ENCODE measurements at places on chromosomes 5 and 9.
A peak's percentile ranks its signal among the peaks of the same experiment; 100 is the strongest.

GRCh38 chr5:143673676-143674468 lies 138.1 kb upstream of the HMHB1 start:
- no peak for DNase-seq

- DNase-seq = no peak
Measured at GRCh38 chr9:91156451-91157234, 205.1 kb downstream of the AUH start.

- DNase-seq = no peak
Measured at GRCh38 chr5:84381502-84382362, 2.9 kb downstream of the EDIL3 start.

DNA sequence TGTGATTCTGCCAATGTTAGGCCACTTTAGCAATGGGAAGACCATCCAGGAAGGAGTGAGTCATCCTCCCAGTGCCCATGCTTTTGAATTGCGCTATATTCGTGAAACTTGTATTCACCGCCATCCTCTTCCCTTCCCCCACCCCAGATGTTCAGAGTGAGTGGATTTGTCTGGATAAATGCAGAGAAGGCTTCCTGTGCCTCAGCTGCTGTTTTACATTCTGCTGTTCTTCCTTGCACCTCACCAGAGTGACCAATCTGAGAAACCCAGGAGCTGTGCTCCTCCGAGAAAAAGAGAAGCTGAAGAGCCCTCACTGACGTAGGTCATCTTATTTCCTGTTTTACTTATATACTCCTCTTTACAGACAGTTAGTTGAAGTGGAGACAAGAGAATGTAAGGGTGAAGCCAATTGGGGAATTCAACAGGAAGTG lies 24.6 kb upstream of the SVEP1 start:
- no peak for DNase-seq

GRCh38 chr9:90449213-90449925 lies 193.3 kb downstream of the DIRAS2 start:
- DNase-seq = no peak

- DNase-seq = no peak
Measured at GRCh38 chr5:153883854-153884611, 154.7 kb downstream of the FAM114A2 start.

- no peak for DNase-seq
Measured at GRCh38 chr5:147169399-147169798, 65.4 kb upstream of the STK32A start.

GRCh38 chr5:142922223-142922952 lies 152.2 kb downstream of the ARHGAP26 start:
- peak; percentile 17 for DNase-seq

GRCh38 chr9:33011831-33012230 lies 10.4 kb upstream of the APTX start:
- no peak for DNase-seq

- no peak for DNase-seq
Measured at GRCh38 chr9:86513429-86513828, 159.2 kb upstream of the TUT7 start.

- DNase-seq = peak; percentile 62
Measured at GRCh38 chr9:130461218-130461630, 16.5 kb downstream of the ASS1 start.

DNA sequence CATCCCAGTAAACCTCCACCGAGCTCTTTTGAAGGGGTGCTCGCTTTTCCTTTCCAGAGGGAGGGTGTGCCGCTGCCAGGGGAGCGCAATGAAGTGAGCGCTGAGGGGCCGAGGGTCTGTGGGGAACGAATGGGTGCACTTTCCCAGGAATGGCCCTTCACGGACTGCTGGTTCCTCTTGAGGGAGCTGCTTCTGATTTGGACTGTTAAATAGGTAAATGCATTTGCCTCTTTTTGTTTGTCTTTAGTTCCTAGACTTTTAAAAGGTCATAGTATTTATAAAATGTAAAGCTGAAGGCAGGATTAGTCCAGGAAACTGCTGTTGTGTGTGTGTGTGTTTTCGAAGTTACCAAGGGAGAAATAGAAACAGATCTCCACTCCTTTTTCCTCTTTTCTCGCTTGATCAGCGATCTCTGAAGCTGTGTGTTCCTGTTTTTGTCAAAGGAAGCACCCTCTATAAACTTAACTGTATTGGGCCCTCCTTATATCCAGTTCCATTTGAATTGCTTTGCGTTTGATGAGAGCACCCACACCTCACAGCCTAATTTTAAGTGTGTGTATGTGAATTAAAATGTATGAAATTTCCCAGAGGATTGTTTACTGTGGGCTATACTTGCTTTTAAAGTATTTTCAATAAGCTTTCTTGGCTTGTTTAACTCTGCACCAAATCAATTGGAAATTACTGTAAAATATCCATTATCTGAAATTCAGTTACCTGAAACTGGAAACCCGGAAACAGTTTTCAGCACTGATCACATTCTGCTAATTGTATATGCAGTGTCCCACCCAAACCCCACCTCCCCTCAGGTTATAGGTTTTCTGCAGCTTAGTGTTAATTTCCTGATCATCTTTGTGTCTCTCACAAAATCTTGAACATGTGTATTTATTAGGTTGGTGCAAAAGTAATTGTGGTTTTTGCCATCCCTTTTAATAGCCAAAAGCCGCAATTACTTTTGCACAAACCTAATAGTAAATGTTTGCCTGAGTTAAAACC lies 966 bp downstream of the SNX2 start:
- DNase-seq = no peak

DNA sequence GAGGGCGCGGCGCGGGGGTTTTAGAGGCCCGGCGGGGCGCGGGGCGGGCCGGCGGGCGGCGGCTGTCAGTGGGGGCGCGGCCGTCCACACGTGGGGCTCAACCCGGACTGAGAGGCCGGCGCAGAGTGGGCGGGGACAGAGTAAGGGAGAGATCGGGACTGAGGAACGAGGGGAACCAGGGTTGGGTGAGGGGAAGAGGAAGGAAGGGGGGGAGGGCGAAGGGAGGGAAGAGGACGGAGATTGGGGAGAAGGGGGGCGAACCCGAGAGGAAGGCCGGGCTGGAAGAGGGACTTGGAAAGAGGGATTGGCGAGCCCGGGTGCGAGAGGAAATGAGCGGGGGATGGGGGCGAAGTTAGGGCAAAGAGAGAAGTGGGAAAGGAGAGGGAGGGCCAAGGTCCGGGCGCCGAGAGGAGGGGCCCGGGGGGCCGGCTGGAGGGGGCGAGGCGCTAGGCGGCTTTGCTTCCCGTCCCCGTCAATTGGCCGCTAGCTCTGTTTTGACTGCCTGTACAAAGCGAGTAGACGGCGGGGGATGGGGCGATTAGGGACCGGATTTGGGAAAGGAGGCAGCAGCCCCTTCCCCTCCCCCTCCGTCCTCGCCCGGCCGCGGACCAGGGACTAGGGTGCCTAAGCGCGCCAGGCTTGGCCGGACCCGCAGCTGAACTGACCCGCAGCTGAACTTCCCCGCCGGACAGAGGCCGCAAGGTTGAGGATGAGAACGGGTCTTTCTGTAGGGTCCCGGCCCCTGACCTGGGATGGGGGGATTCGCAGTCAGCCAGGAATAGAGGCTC lies 399 bp upstream of the FBN2 start:
- DNase-seq = no peak

DNA sequence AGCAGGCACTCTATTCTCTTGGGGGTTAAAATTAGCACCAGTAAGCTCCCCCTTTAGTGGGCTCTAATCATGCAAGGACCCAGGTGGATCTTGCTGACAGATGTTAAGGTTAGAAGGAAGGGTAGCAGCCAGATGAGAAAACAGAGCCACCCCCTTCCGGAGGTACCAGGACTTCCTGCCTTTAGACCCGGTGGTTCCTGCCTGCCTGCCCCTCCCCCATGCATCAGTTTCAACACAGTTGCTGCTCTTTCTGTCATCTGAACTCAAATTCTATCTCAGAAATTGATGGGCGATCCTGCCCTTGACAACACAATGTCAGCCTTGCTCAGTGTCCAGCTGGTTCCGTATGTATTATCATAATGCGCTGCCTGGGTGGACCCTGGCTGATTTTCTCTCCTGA lies 287.3 kb downstream of the EBF1 start:
- peak; percentile 70 for DNase-seq

- no peak for DNase-seq
Measured at GRCh38 chr9:110041452-110041851, 166.5 kb downstream of the C9orf152 start.

Measured in CD4-positive, alpha-beta T cell treated with Interleukin-6 at 100 ng/mL for 8 hours (primary cell).